ENCODE measurements at places on chromosomes 6 and 20.

- DNase-seq: no peak
These were observed 44.4 kb upstream of the PMEPA1 start for GRCh38 chr20:57754190-57754589.

DNA sequence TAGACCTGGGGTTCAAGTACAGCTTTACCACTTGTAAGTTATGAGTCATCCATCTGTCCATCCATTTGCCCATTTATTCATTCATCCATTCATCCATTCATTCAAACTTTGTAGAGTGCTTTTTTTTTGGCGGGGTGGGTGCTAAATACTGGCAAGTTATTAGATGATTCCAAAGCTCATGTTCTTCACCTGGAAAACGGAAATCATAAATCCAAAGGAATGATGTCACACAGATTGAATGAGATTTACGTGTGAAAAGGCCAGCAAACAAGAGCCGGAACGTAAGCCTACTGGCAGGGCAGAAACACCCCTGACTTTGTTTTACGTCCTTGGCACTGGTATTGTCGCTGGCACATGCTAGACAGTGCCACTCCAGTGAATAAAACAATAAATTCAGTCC lies 480.9 kb upstream of the CHD6 start:
- no peak for DNase-seq

- DNase-seq: no peak
These were observed 25.3 kb downstream of the BFSP1 start for GRCh38 chr20:17505636-17506517.

DNA sequence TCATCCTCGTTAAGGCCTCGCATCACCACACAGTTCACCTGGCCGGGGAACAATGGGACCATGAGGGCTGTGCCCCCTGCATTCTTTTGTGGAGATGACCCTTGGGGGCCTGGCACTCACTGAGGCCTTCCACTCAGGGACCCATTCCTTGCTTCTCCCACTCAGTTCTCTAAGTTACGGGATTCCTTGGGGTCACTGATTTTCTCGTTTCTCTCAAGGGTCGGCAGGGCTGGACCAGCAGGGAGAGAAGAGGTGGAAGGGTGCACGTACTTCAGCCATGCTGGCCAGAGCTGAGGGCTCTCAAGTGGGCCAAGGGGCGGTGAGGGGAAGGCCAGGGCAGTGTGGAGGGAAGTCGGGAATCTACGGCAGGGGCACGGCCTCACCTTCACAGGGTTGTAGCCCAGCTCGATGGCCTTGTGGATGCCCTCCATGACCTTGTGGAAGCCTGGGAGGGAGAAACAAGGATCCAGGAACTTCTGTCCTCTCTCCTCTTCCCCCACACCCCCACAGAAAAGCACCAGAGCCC lies 20.8 kb downstream of the MOCS1 start:
- DNase-seq: no peak

DNA sequence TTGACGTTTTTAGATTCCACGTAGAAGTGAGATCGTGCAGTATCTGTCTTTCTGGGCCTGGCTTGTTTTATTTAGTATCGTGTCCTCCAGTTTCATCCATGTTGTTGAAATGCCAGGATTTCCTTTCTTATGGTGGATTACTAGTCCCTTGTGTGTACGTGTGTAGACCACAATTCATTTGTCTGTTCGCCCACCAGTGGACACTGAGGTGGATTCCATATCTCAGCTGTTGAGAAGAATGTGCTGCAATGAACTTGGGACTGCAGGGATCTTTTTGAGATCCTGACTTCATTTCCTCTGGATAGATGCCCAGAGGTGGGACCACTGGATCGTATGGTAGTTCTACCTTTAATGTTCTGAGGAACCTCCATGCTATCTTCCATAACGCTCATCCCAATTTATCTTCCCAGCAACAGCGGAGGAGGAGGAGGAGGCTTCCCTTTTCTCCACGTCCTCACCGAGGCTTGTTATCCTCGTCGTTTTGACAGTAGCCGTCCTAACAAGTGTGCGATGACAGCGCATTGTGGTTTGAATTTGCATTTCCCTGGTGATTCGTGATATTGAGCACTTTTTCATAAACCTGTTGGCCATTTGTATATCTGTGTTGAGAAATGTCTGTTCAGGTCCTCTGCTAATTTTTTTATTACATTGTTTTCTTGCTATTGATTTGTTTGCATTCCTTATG lies 62.4 kb downstream of the CDH4 start:
- DNase-seq: no peak

- no peak for DNase-seq
These were observed 28.1 kb downstream of the PYGB start for GRCh38 chr20:25275813-25276532.

DNA sequence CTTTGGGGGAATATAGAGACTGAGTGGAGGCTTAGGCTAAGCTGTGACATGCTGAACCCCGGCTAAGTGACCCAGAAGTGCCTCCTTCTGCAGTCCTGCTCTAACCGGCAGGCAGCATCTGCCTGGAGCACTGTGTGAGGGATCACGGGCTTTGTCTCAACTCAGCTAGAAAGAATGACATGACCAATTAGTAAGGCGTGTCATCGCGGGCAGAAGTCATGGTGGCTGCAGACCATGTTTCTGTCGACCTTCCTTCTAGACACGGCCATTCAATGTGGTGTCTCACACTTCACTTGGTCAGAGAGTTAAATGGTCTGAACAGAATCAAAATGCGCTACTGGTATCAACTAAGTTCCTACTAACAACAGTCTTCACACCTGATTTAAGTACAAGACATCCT lies 35.0 kb downstream of the HUS1B start:
- DNase-seq: no peak

DNA sequence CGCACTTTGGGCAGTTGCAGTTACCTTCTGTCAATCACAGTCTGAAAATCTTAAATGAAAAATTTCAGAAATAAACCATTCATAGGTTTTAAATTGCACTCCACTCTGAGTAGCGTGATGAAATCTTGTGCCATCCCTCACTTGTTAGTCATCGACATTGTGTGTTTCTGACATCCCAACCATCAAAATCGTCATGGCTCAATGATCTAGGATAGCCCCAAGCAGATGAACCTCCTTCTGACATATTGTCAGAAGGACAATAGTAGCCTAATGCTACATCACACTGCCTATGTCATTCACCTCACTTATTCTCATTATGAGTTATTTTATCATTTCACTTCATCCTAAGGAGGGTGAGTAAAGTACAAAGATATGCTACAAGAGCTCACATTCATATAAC lies 284.8 kb downstream of the PTPRK start:
- DNase-seq: no peak

- DNase-seq: no peak
These were observed 301.2 kb downstream of the RNGTT start for GRCh38 chr6:88662163-88662580.

GRCh38 chr20:62133864-62134263 lies 9.3 kb downstream of the PSMA7 start:
- DNase-seq: no peak

GRCh38 chr6:165301372-165302246 lies 7.8 kb downstream of the C6orf118 start:
- DNase-seq: no peak

GRCh38 chr20:34891166-34892062 lies 15.0 kb downstream of the ACSS2 start:
- no peak for DNase-seq

DNA sequence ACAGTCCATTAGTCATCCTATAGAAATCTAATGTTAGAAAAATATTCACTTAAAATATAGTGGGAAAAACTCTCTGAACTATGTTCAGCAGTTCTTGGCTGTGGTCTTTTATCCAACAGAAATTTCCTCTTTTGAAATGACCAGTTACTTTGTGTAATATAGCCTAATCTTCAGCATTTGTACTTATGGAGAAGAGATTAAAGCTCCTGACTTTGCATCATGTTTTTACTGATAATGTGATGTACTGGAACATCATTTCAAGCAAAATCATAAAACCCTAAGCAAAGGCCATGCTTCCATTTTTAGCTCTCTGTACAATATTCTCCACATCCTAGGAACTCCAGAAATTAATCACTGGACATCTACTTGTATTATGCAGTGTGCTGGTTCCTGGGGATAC lies 430.8 kb upstream of the RUNX2 start:
- no peak for DNase-seq

DNA sequence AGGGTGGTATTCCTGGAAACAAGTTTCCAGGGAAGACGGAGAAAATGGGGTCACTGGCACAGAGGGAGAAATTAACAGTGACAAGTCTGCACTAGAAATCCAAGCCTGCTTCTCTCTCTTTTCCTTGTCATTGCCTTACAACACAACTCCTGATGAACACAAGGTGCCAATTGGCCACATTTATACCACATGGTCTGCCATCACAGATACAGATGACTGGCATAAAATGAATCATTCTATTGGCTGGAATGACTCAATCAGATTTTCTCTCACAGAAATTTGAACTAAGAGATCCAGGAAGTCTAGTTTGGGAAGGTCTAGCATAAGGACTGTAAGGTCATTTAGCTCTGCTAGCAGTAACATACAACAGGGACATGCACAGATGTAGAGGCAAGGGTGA lies 190.3 kb downstream of the LINC00237 start:
- no peak for DNase-seq

- DNase-seq: no peak
These were observed 229.7 kb upstream of the MOCS1 start for GRCh38 chr6:40163924-40164323.

- DNase-seq: no peak
These were observed 129.2 kb downstream of the TENT5A start for GRCh38 chr6:81623106-81623759.

GRCh38 chr6:1856381-1856780 lies 246.7 kb downstream of the FOXC1 start:
- no peak for DNase-seq

GRCh38 chr20:46350986-46351267 lies 42.6 kb upstream of the CDH22 start:
- no peak for DNase-seq

- DNase-seq: no peak
These were observed 28.4 kb downstream of the GPLD1 start for GRCh38 chr6:24460966-24461365.

DNA sequence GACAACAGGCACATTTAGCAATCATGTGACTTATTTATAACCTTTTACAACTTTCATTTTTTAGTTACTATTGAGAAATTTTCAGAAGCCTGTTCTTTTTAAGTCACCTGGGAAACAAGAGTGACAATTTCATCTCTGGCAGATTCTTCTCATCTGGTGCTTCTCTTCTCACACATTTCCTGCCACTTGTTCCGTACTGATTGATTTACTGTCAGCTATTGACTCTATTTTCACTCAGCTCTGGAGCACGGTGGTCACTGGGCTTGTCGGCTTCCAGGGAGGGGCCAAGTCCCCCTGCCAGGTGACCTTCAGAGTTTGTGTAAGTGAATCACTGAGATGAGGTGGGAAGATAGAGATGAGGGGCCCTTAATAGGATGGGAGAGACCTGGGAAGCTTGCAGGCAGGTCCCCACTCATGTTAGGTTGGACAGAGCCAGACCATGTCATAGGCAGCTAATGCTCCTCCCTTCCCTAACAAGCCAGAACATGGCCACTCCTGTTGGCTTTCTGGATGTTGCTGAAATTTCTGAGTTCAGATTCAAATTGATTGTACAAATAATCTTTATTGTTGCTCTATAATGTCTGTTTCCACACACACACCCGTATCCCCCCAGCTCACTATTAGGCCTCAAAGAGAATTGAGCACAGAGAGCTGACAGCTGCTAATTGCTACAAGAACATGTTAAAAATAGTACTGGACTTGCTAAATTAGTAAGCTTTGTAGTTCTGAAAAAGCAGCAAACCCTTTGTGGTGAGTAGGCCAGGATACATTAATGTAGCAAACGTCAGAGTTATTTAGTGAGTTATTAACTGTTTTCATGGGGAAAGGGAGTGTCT lies 13.3 kb downstream of the DUSP22 start:
- no peak for DNase-seq

DNA sequence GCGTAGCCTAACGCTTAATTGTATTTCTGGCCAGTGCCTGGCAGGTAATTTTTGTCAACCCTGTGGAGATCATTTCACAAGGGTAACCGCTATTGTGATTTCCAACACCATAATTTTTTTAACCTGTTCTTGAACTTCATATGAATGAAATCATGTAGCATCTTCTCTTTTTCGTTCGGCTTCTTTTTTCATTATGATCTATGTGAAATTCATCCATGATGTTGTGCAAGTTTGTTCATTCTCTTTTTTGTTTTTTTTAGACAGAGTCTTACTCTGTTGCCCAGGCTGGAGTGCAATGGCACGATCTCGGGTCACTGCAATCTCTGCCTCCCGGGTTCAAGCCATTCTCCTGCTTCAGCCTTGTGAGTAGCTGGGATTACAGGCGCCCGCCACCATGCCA lies 42.5 kb upstream of the TGM3 start:
- DNase-seq: no peak

All from nephron progenitor cell (in vitro differentiated cells).